Occipital lobe (tissue), 3 donors: ENCODE measurements at places on chromosomes 11 and 22. TPM values are rescaled to one million over a fixed set of nuclear protein-coding genes. Genes with fewer than 3 reads are reported as not detected.

PATE2 gene
- 1.6 TPM for total RNA-seq

GRCh38 chr11:105609341-105609781, 512 bp upstream of the GRIA4 start:
- peak; percentile 34 for DNase-seq

- DNase-seq, result no peak
Measured at GRCh38 chr22:47836957-47837356, 1074.5 kb downstream of the TBC1D22A start.

DNA sequence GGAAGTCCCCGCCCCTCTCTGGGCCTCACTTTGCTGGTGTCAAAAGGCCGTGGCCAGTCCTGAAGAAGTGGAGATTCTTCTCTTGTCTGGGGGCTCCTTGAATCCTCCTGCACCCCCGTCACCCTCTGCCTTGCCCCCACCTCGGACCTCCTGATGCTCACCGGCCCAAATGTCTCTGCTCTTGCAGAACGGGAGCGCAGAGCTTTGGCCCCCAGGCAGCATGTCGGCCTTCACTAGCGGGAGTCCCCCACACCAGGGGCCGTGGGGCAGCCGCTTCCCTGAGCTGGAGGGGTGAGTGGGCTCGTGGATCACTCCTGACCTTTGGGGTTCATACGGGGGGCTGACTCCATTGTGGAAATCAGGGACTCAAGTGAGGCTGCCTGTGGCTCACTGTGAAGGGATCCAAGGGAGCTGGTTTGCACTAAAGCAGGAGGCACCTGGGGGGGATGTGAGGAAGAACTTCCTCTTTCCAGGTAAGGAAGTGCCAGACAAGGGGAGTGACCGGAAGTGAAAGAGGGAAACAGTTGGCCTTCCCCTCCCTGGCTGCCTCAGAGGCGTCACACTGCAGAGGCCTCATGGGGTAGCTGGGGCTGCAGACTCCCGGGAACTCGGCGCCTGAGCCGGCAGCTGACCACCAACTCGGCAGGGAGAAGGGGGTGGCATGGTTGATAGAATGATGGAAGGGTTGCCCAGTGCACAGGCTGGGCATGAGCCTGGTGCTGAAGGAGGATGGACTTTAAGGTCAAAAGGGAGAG, 23.1 kb downstream of the CSF2RB start:
- DNase-seq, result no peak

MUC6 gene
- total RNA-seq, result not detected

GRCh38 chr11:122293296-122294023, 177.4 kb upstream of the BLID start:
- DNase-seq, result no peak

OR5A1 gene
- total RNA-seq, result not detected

GRCh38 chr11:96254854-96255253, 88.1 kb downstream of the MAML2 start:
- DNase-seq, result no peak

DNA sequence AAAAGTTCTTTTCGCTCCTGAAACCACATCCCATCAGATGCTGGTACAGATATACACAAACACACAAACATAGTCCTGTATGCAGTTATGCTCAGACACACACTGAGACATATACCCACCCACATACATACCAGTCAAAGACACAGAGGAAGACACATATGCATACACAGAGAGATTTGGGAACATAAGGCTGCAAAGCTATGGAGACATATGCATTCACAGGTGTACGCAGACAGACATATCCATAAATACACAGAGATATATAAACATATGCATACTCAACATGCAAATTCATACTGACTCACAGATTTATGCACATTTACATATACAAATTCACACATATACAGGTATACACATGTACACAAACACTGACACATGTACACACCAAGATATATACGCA, 6.0 kb downstream of the PRG3 start:
- DNase-seq, result no peak

GRCh38 chr11:11788063-11788710, 53.6 kb upstream of the USP47 start:
- no peak for DNase-seq

- peak; percentile 5 for DNase-seq
Measured at GRCh38 chr11:26276798-26277424, 55.0 kb upstream of the ANO3 start.

DNA sequence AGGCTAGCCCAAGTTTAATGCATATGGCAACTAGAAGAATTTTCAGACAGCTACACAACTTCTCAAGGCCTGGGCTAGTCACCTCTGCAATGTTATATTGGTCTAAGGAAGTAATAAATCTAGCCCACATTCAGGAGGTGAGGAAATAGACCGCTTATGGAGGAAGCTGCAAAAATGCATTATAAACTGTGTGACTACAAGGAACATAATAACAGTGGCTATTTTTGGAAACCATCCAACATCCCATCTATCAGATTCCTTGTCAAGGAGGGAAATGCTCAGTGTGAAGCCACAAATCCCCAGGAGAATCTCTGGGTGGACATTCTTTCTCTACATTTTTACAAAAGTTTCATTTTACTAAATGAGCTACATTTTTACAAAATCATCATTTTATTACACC, 76.1 kb downstream of the BBOX1 start:
- DNase-seq, result no peak
